Stimulated activated CD4-positive, alpha-beta T cell treated with anti-CD3 and anti-CD28 coated beads, Interleukin-1b, Interleukin-23, amount 100 ng/mL, for 4 hours (primary cell): ENCODE measurements at places on chromosomes 12 and 14.

GRCh38 chr12:79881351-79881750 lies 53.5 kb downstream of the PPP1R12A start:
- no peak for DNase-seq

- no peak for DNase-seq
Measured at GRCh38 chr12:105552056-105552455, 221.6 kb downstream of the C12orf75 start.

DNA sequence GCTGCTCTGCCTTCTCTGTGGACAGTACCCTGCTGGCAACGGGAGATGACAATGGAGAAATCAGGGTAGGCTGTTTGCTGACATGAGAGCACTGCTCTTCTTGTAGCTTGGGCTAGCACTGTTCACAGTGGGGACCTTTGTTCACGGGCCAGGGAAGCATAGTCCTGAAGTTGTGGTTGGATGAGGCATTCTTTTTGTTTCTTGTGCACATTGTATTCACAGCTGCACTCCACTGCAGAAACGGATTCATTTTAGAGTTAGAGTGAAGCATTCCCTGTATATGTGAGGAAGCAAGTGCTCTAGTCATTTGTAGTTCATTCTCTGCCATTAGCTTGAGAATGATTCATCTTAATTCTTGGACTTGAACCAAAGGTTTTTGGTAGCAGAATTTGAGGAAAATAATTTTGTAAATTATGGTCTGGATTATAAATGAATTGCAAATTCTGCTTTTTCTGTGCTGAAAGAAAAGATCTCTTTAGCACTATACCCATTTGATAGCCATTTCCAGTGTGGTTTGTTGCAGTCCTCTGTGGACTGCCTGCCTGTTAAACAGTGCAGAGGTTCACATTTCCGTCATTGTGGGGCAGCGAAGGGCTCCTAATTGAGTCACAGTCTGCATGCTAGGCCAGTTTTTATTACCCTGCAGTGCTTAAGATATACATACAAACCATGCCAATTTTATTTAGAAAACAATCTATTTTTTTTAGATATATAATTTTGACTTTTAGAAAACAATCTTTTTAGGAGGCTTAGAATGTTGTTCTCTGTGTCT lies 80.6 kb downstream of the APAF1 start:
- DNase-seq, result peak; percentile 29

DNA sequence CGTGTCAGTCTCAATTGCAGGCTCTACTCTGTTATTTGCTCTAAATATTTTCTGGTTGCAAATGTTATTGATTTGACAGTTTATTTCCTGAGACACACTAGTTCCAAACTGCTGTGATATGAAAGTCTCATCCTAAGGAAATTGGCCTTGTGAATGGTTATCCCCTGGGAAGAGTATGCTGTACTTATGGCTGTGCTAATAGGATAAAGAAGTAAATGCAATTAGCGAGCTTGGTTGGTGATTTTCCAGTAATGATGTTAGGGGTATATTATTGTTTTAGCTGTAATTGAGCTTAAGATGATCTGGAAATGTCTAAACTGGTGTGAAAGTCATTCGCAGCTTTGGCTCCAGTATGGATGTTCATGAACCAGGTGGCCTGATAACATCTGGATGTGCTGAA lies 197.9 kb downstream of the SUDS3 start:
- no peak for DNase-seq

DNA sequence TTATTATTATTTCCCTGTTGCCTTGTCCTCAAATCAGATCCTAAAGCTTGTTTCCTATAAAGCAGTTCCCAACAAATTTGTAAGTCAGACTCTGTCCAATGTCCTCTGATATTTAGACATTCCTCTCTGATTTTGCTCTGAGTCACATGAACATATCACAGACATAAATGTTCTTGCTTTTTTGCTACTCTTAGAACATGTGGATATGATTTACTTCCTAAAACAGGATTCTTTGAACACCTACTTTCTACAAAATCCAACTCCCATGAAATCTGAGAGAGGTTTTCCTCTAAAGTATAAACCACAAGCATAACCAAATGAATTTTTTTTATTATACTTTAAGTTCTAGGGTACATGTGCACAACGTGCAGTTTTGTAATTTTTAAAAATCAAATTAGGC lies 181.3 kb upstream of the SLC38A2 start:
- no peak for DNase-seq

GRCh38 chr14:103624860-103625259 lies 4.2 kb upstream of the KLC1 start:
- no peak for DNase-seq

DNA sequence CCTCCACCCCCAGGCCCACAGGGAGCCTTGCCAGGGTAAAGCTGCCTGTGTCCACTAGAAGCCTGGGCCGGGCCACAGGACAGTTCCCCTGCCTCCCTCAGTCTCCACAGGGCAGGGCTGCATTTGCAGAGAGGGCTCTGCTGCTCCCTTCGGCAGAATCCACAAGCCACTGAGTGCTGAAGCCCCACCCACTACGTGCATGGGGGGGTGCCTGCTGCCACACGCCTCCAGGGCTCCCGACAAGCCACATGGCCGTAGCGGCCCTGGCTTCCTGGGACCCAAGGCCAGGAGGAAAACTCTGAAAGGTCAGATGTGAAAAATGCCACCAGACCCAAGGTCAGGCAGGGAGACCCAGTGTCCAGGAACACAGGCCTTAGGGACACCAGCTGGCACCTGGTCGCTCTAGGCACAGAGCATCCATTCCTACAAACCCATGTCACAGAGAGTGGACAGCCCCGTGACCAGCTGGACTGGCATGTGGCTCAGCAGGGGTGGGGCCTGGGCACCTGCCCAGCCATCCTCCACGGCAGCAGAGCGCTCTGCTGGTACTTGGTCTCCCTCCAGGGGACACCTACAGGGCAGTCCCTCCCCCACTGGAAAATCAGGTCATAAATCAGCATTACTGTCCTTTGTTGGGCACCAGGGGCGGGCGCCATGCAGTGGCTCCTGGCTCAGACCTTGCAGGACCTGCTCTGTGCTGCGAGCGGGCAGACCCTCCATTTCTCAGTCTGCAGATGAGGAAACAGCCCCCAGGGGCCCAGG lies 42.9 kb downstream of the CCDC85C start:
- no peak for DNase-seq

GRCh38 chr12:79252358-79253075 lies 387.9 kb downstream of the SYT1 start:
- no peak for DNase-seq

DNA sequence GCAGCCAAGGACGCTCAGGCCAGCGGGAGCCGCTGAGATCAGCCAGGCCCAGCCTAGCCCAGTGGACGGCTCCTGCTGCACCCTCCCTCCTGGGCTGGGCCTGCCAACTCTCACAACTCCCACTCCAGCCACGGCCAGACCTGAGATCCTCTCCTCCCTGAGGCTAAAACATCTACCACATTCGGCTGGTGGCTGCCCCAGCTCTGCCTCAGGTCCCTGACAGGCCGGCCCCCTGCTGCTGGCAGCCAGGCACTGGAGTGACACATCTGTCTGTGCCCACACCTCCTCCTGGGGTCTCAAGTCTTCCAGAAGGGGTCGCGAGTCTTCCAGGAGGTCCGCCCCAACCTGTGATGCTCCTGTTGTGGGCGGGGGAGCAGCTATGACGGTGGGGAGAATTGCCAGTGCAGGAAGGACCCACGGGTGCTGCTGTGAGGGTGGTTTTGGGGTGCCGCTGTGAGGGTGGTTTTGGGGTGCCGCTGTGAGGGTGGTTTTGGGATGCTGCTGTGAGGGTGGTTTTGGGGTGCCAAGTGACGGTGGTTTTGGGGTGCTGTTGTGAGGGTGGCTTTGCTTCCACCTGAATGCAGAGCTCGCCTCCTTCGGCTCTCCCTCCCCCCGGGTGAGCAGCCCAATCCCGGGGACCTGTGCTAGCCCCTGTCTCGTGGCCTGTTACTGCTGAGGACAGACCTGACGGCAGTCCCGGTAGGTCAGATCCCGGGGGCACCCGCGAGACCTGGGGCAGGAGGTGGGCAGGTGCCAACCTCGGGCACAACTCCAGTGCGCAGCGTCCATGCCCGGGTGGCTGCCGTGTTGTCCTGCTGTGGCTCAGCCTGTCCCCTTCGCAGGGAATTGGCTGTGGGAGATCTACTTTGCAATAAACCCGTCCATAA lies 27.5 kb upstream of the C14orf180 start:
- DNase-seq, result no peak

GRCh38 chr12:116616536-116617248 lies 57.5 kb downstream of the MAP1LC3B2 start:
- DNase-seq, result no peak

- no peak for DNase-seq
Measured at GRCh38 chr14:88599326-88599725, 36.5 kb downstream of the ZC3H14 start.

- no peak for DNase-seq
Measured at GRCh38 chr14:22011253-22011642, 337.6 kb upstream of the OR4E1 start.

GRCh38 chr12:48441069-48441468 lies 31.3 kb upstream of the ANP32D start:
- DNase-seq, result no peak

DNA sequence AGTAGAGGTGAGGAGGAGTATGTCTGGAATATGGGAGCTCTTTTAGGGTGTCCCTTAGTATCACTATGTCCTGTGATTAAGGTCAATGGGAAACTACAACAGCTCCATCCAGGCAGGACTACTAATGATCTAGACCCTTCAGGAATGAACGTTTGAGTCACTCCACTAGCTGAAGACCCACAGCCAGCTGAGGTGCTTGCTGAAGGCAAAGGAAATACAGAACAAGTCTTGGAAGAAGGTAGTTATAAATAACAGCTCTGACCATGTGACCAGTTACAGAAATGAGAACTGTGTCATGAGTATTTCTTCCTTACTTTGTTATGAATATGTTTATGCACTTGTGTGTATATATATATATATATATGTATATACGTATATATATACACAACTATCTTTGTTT lies 40.5 kb upstream of the USP44 start:
- no peak for DNase-seq

DNA sequence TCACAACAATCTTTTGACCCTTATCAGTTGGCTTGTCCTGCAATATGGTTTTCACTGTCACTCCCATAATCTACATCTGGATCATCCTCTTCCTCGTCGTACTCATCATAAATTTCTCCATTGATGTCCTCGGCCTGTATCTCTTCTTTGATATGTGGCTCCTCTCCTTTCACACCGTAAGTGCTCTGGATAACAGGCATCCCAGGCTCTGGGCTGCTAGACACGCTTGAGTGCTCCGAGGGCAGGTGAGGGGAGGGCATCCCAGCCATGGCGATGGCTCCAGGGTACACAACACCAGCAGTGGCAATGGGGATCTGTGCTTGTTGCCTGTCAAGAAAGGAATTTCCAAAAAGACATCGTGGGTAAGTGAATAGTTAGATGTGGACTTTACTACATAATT lies 415.3 kb downstream of the SOX5 start:
- DNase-seq, result no peak

DNA sequence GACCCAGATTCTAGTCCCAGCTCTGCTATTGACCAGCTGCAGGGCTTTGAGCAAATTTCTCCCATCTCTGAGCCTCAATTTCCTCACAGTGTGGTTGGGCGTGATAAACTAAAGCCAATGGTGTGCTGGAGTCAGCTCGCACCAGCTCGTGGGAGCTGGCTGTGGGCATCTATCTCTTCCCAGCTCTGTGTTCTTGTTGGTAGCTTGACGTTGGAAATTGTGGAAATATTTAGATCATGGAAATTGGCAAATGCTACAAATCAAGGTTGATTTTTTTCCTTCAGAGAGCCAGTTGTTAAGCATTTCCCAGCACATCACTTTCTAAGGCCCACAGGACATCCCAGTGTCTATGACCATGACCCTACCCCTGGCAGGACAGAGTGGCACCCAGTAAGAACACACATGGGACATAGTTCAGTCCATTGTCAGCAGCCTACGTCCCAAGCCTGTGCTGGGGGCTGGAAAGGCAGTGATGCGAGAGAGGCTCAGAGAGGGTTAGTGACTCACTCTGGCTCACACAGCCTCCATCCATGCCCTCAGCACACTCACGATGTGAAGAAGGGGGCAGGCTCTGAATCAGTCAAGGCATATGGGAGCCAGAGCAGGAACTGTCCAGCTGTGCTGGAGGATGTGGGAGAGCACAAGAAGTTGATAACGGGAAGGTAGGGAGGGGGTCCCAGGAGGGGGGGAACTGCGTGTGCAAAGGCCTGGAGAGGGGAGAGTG lies 77.6 kb downstream of the LGMN start:
- DNase-seq, result no peak

- DNase-seq, result peak; percentile 15
Measured at GRCh38 chr14:53190938-53191337, 37.8 kb upstream of the DDHD1 start.

- DNase-seq, result no peak
Measured at GRCh38 chr12:53514628-53515290, 7.5 kb upstream of the NPFF start.

- no peak for DNase-seq
Measured at GRCh38 chr14:29926228-29926627, 1.4 kb downstream of the PRKD1 start.

GRCh38 chr14:63759456-63759855 lies 31.6 kb upstream of the SGPP1 start:
- DNase-seq, result no peak

DNA sequence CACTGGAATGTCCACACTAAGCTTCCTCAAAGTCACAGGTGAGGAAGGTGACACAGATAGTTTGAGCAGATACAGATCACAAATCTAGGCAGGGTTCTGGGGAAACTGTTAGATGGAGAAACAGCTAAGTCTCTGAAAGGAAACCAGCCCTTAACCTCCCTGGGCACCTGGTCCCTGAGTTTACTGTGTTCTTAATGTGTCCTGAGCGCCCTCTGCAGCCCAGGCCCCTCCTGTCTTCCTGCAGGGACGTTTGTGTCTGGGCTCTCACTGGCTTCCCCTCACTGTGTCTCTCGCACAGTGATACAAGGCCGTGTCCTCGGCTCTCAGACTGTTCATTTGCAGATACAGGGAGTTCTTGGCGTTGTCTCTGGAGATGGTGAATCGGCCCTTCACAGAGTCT lies 684.3 kb downstream of the TMEM121 start:
- DNase-seq, result no peak

DNA sequence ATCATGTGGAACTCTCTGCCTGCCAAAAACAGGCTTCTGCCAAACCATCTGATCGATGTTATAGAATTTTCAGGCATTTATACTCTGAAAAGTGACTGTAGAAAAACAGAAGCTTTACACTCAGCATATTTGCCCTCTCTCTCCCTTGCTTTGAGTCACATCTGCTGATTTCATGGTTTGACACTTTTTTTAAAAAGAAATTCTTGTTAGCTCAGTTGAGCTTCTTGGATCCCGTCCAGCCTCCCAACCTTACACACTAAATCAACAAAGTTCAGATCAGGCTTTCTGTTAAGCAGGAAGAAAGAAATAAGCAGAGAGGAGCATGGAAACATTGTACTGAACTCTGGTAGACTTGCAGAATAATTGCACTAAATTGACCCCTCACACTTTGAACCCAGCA lies 193.6 kb upstream of the SEL1L start:
- no peak for DNase-seq
